ENCODE measurements at places on chromosomes 6 and 20. TPM values are rescaled to one million over a fixed set of nuclear protein-coding genes. Genes with fewer than 3 reads are reported as not detected.

DNA sequence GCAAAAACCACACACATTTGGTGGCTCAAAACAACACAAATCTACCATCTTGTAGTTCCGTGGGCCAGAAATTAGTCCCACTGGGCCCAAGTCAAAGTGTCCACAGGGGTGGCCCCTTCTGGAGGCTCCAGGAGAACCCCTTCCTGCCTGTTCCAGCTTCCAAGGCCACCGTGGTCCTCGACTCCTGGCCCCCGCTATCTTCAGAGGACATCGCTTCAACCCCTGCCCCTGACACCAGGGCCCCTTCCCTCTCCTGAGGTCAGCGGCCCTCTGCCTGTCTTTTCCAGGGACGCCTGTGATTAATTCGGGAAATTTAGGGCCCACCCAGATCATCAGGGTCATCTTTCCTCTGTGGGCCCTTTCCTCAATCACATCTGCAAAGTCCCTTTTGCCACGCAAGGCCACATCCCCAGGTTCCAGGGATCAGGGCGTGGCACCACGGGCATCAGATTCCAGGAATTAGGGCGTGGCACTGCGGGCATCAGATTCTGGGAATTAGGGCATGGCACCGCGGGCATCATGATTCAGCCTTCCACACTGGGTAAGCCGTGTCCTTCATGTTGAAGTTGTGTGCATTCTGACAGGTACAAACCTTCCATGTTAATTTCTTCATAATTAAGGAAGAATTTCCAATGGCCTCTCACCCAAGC, 59.9 kb upstream of the SMOC2 start:
- no peak for DNase-seq
- H3K4me1 ChIP-seq: peaks cover 10% of the 10 kb centered on the region
- H3K36me3 ChIP-seq: no peaks in the 10 kb centered on the region
- no peaks in the 10 kb centered on the region for H3K27me3 ChIP-seq
- no peak overlapping the region for H3K4me3 ChIP-seq
- no peak overlapping the region for H3K27ac ChIP-seq

GRCh38 chr6:136144251-136145023, 105.7 kb downstream of the MTFR2 start:
- H3K4me3 ChIP-seq: no peak overlapping the region
- H3K4me1 ChIP-seq: no peaks in the 10 kb centered on the region
- no peaks in the 10 kb centered on the region for H3K27me3 ChIP-seq
- H3K27ac ChIP-seq: no peak overlapping the region
- no peak for DNase-seq

- DNase-seq: no peak
- H3K4me3 ChIP-seq: peak overlapping the region; percentile 54
- H3K36me3 ChIP-seq: no peaks in the 10 kb centered on the region
- peaks cover 23% of the 10 kb centered on the region for H3K27me3 ChIP-seq
- no peaks in the 10 kb centered on the region for H3K4me1 ChIP-seq
- no peak overlapping the region for H3K27ac ChIP-seq
Observed at GRCh38 chr6:127514773-127515227, 4.3 kb downstream of the MTCL3 start.

GRCh38 chr20:16444057-16444777, 129.0 kb downstream of the KIF16B start:
- no peak overlapping the region for H3K27ac ChIP-seq
- no peak for DNase-seq
- H3K4me3 ChIP-seq: no peak overlapping the region
- no peaks in the 10 kb centered on the region for H3K27me3 ChIP-seq
- no peaks in the 10 kb centered on the region for H3K36me3 ChIP-seq

ENPP4 gene
- total RNA-seq: 22.2 TPM

- H3K27me3 ChIP-seq: no peaks in the 10 kb centered on the region
- H3K4me3 ChIP-seq: no peak overlapping the region
Observed at GRCh38 chr6:160256445-160256844, 2.2 kb downstream of the SLC22A2 start.

DNA sequence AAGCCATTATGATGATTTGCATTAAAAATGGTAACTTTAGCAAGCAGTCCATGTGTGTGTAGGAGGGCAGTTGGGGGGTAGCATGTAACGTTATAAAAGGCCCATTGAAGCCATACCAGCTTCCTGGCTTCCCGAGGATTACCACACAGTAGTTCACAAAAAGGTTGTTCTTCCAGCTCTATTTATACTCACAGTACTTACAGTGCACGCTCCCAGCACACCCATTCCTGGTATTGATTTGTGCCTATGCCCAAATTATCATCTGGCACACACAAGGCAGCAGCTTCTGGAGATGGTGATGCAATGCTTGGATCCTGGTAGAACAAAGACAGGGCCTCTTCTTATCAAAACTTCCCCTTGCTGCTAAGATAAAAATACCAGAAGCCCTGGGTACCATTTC, 436.8 kb downstream of the HAO1 start:
- H3K4me1 ChIP-seq: no peaks in the 10 kb centered on the region
- no peak for DNase-seq
- H3K36me3 ChIP-seq: no peaks in the 10 kb centered on the region
- no peak overlapping the region for H3K27ac ChIP-seq

DNA sequence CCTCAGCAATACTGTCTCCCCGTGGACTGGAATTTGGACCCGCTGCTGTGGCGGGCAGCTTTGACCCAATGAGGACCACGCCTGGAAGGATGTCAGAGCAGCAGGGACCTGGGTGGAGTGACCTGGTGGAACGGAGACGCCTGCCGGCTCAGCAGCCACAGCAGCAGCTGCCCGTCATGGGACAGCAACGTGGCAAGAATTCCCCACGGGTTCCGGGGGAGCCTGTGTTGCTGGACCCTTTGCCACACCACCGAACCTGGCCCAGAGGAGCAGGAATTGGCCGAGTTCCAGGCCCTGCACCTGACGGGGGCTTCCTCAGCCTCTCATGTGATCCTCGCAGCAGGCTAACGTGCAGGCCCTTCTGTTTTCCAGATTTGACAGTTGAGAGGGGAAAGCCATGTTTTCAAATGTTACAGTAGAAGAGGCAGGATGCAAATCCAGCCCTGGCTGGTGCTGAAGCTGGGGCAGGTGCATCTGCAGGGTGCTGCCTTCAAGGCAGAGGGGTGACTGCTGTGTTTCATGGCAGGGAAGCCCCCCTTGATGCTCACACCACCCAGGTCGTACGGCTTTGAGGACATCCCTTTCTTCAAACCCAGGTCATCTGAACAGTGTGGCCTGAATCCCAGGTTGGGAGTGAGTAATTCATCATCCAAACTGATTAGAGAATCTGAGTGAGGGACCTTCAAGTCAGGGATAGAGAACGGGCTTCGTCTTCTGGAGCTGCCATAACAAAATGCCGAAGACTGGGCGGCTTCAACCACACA, 93.4 kb downstream of the THBS2 start:
- H3K27me3 ChIP-seq: no peaks in the 10 kb centered on the region
- no peak overlapping the region for H3K4me3 ChIP-seq
- H3K36me3 ChIP-seq: no peaks in the 10 kb centered on the region
- DNase-seq: no peak
- H3K27ac ChIP-seq: no peak overlapping the region
- H3K4me1 ChIP-seq: peaks cover 12% of the 10 kb centered on the region

GRCh38 chr6:166029506-166029905, 138.1 kb downstream of the TBXT start:
- no peak overlapping the region for H3K27ac ChIP-seq
- DNase-seq: no peak
- no peaks in the 10 kb centered on the region for H3K4me1 ChIP-seq
- H3K27me3 ChIP-seq: no peaks in the 10 kb centered on the region
- no peak overlapping the region for H3K4me3 ChIP-seq

GRCh38 chr6:166274163-166274562, 34.0 kb downstream of the PRR18 start:
- no peak for DNase-seq
- peaks cover 26% of the 10 kb centered on the region for H3K27me3 ChIP-seq
- no peaks in the 10 kb centered on the region for H3K36me3 ChIP-seq

DNA sequence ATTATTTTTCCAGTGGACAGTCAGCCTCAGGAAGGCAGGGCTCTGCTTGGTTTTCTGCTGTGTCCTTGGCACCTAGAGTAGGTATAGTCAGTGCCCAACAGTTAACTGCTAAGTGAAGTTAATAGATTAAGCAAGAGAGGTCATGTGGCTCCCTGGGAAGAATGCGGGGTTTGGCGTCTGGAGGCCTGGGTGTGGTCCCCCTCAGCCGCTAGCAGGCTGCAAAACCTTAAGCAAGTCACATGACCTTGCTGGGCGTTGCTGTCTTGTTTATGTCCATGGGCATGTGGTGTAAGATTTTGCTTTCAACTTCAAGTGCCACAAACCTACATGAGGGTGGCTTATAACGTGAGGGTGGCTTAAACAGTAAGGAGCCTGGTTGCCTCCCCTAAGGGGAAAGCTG, 75.5 kb upstream of the SCP2D1 start:
- H3K4me1 ChIP-seq: no peaks in the 10 kb centered on the region
- no peaks in the 10 kb centered on the region for H3K36me3 ChIP-seq
- peak overlapping the region; percentile 74 for H3K27ac ChIP-seq
- no peak overlapping the region for H3K4me3 ChIP-seq

LTB gene
- not detected for total RNA-seq

DNA sequence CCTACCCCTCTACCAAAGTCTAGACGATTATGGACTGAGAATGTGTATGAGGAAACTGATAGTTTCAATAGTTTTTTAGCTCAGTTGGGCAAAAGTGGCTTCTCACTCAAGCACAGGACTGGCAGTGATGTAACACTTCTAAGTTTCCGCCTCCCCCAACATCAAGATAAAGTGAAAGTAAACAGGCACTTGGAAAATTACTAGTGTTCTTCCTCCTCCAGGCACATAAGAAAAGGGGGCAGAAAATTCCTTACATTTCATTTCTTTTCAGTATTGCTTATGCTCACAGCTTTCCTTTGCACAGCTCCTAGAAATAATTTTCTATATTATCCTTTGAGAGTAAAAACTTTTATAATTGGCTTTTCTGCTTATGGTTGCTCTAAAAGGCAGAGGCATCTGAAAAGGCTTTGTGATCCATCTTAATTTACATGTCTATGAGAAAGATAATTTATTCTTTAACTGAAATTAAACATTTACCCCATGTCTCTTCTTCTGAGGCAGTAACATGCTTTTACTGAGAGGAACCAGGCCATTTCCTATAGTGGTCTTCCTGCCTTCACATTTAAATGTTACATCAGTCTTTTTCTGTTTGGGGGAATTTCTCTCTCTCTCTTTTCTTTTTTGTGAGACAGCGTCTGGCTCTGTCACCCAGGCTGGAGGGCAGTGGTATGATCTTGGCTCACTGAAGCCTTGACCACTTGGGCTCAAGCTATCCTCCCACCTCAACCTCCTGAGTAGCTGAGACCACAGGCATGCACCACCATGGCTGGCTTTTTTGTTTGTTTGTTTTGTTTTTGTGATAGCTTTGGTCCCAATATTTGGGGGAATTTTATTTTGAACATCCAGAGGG, 65.0 kb upstream of the EEF1A1 start:
- peak overlapping the region; percentile 90 for H3K27ac ChIP-seq
- peak overlapping the region; percentile 28 for H3K4me3 ChIP-seq
- no peaks in the 10 kb centered on the region for H3K4me1 ChIP-seq
- DNase-seq: no peak
- H3K27me3 ChIP-seq: no peaks in the 10 kb centered on the region

DNA sequence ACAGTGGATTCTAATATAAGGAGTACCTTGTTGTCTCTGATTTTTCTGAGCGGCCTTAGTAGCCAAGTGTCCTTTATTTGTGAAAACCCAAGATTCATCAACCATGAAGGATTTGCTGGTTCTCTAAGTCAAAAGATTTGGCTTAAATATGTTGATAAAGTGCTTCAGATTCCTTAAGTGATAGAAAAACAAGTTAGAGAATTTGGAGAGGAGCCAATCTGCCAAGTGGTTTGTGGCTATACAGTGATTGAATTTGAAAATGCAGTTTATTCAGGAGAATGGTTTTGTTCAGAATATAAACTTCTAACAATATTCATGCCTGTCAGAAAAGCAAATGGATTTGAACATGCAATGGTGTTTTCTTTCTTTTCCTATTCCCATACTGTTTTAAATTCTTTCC, 54.8 kb downstream of the CAP2 start:
- no peak for DNase-seq
- no peaks in the 10 kb centered on the region for H3K4me1 ChIP-seq
- no peak overlapping the region for H3K27ac ChIP-seq
- no peaks in the 10 kb centered on the region for H3K27me3 ChIP-seq
- no peaks in the 10 kb centered on the region for H3K36me3 ChIP-seq
- H3K4me3 ChIP-seq: no peak overlapping the region

CPXM1 gene
- total RNA-seq: 23.1 TPM

DNA sequence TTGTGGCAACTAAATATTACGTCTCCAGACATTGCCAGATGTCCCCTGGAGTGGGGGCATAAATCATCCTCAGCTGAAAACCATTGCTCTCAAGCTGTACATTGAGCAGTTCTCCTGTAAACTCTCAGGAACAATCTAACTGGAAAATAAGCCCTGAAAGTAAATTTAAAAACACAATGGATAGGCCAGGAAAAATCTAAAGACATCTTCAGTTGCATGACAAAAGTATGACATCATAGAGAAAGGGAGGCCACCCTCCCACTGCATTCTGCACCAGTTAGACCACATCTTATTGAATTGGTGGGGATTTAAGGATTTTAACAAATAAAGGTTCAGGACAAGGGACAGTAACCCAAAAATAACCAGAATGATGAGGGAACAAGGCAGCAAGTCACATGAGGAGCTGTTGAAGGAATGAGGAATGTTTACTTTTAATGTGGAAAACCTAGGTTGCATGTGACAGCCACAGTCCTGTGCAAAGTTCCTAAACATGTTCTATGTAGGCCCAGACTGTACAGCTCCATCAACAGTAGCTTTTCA, 5.3 kb downstream of the PLA2G7 start:
- H3K27me3 ChIP-seq: no peaks in the 10 kb centered on the region
- H3K4me3 ChIP-seq: no peak overlapping the region
- H3K4me1 ChIP-seq: no peaks in the 10 kb centered on the region
- no peak for DNase-seq
- H3K27ac ChIP-seq: no peak overlapping the region

LINC00237 gene
- not detected for total RNA-seq

RIPK1 gene
- 23.8 TPM for total RNA-seq

DNA sequence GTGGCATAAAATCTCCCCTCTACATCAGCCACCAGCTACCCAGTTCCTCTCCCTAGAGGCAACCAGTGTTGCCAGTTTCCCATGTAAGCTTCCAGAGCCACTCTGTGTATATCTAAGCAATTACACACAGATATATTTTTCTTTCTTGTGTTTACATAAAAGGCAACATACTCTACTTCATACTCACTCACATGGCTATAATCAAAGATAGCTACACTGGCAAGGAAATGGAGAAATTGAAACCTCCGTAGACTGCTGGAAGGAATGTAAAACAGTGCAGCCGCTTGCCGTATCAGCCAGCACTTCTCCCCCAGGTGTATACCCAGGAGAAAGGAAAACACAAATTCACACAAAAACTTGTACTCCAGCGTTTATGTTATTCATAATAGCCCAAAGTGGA, 38.5 kb upstream of the NELFCD start:
- no peak overlapping the region for H3K4me3 ChIP-seq
- no peaks in the 10 kb centered on the region for H3K4me1 ChIP-seq
- H3K27ac ChIP-seq: no peak overlapping the region
- no peaks in the 10 kb centered on the region for H3K27me3 ChIP-seq
- DNase-seq: no peak

POFUT1 gene
- 38.7 TPM for total RNA-seq

GRCh38 chr6:127515234-127515793, 3.8 kb downstream of the MTCL3 start:
- no peak overlapping the region for H3K27ac ChIP-seq
- peak overlapping the region; percentile 62 for H3K4me3 ChIP-seq
- H3K27me3 ChIP-seq: no peaks in the 10 kb centered on the region
- H3K4me1 ChIP-seq: no peaks in the 10 kb centered on the region

- H3K4me3 ChIP-seq: no peak overlapping the region
- H3K36me3 ChIP-seq: no peaks in the 10 kb centered on the region
- no peaks in the 10 kb centered on the region for H3K27me3 ChIP-seq
- DNase-seq: no peak
- H3K4me1 ChIP-seq: no peaks in the 10 kb centered on the region
Observed at GRCh38 chr6:155079985-155080452, 84.9 kb downstream of the TIAM2 start.

OGFR gene
- total RNA-seq: 45.3 TPM
